K562 (cell line): ENCODE measurements at places on chromosomes 13 and 19. TPM values are rescaled to one million over a fixed set of nuclear protein-coding genes. Genes with fewer than 3 reads are reported as not detected.

The ZNF628 gene
- 12.9 and 13.6 TPM in 2 replicates for total RNA-seq

The PSG3 gene
- total RNA-seq: not detected in 2 replicates

DNA sequence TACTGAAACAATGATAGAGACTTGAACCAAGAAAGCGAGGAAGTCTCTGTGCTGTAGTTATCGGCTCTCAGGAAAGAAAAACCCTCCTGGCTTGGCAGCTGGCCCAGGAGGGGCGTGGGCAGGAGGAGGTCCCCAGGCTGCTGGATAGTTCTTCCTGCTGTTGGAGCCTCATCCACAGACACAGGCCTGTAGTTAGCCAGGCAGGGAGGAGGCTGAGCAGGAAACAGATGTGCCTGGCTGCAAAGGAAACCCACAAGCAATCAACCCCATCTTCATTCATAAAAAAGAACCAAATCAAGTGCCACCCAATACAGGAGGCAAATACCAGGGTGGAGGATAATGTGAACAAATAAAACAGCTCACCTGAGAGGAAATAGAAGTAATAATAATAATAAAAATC, 86.2 kb downstream of the IRS2 start:
- DNase-seq: peak; percentile 28
- no peaks in the 10 kb centered on the region for H3K36me3 ChIP-seq
- H3K27ac ChIP-seq: 0 out of 3 replicates have a peak overlapping the region, but pooled peaks have one; percentile 16
- H3K4me1 ChIP-seq: peaks cover 7% of the 10 kb centered on the region; the same call in 1 of the 2 replicates

DNA sequence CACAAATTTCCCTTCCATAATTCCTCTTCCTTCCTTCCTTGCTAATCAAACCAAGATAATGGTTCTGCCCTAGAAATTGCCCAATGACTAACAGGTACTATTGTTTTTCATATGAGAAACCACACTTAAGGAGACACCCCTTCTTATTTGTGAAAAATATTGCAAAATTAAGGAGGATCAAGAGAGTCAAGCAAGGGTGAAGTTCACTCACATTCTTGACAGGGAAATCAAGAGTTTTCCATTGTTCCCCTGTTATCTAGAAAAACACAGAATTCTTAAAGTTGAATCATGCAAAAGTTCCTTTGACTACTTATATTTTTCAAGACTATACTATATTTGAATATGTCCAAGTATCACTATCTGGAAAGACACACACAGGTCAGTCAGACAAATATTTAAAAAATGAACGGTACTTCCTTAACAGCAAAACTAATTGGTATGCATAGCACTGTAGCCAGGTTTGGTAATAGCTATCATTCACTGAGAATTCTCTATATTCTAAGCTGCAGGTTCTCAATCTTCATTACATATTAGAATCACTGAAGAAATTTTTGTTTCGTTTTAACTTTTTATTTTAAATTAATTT, 897.2 kb downstream of the DIAPH3 start:
- no peaks in the 10 kb centered on the region for H3K27me3 ChIP-seq
- no peak overlapping the region for H3K4me3 ChIP-seq
- H3K4me1 ChIP-seq: no peaks in the 10 kb centered on the region
- no peak for DNase-seq

- no peak overlapping the region for H3K27ac ChIP-seq
- no peak for DNase-seq
- no peaks in the 10 kb centered on the region for H3K36me3 ChIP-seq
- no peak overlapping the region for H3K4me3 ChIP-seq
- H3K4me1 ChIP-seq: no peaks in the 10 kb centered on the region
These were observed 12.6 kb downstream of the CACNA1A start for GRCh38 chr19:13493516-13494310.

- no peak overlapping the region for H3K27ac ChIP-seq
- H3K4me3 ChIP-seq: no peak overlapping the region
- no peak for DNase-seq
- no peaks in the 10 kb centered on the region for H3K4me1 ChIP-seq
- H3K27me3 ChIP-seq: no peaks in the 10 kb centered on the region
These were observed 121.8 kb upstream of the PCDH9 start for GRCh38 chr13:67351909-67352308.

- H3K27ac ChIP-seq: no peak overlapping the region
- no peak for DNase-seq
- H3K4me3 ChIP-seq: no peak overlapping the region
- no peaks in the 10 kb centered on the region for H3K27me3 ChIP-seq
- H3K4me1 ChIP-seq: no peaks in the 10 kb centered on the region; the same call in 1 of the 2 replicates
These were observed 39.9 kb downstream of the PCCA start for GRCh38 chr13:100128838-100129237.
